ENCODE measurements at places on chromosomes 11 and 22.

GRCh38 chr11:60913793-60914632, at the start of gene TMEM109:
TSS of gene TMEM109 (plus strand) at chr11:60914158. CDS start at chr11:60919694, 5,536 bp downstream.
- DNase-seq, result no peak

DNA sequence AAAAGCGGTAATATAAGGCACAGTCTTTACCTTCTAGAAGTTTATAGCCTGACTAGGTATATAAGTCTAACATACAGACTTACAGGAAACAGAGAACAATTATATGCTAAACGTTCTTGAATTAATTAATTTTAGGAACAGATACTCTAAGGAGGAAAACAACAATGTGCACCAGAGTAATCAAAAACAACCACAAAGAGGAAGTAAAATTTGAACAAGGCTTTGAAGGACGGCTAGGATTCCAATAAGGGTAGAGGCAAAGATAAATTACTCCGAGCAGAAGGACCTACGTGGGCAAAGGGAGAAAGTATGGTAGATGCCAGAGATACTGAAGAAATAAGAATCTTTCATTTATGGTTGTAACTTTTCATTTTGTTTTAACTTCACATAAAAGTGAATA, 54.4 kb downstream of the ENTHD1 start:
- no peak for DNase-seq

GRCh38 chr11:17258670-17259069, 17.9 kb upstream of the NUCB2 start:
- DNase-seq, result no peak

GRCh38 chr22:40121461-40121860, 56.3 kb upstream of the TNRC6B start:
- no peak for DNase-seq

DNA sequence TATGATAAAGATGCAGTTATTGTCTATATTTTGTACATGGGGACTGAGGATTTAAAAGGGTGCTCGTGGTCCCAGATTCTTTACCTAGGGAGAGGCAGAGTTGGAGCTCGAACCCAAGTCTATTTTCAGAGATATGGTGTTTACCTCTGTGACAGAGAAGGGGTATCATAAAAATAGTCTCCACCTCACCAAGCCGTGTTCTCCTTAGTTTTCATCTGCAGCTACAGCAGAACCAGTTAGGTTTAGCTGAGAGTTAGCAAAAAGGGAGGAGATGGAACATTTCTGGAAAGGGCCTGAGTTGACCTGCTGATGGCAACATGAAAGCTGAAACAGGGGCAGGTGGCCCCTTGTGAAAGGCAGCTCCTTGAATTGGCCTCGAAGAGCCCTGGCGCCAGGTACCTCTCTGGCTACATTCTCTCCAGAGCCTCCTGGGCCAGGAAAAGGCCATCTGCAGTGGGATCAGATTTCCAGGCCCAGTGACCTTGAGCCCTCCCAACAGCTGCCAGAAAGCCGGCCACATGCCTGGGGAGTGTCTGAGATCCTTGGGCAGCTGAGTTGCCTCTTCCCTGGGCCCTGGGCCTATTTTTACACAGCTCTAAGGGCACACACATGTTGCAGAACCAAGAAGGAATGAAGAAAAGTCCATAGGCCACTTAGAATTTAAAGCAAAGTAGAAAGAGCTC, 136.6 kb downstream of the NAV2 start:
- DNase-seq, result no peak

DNA sequence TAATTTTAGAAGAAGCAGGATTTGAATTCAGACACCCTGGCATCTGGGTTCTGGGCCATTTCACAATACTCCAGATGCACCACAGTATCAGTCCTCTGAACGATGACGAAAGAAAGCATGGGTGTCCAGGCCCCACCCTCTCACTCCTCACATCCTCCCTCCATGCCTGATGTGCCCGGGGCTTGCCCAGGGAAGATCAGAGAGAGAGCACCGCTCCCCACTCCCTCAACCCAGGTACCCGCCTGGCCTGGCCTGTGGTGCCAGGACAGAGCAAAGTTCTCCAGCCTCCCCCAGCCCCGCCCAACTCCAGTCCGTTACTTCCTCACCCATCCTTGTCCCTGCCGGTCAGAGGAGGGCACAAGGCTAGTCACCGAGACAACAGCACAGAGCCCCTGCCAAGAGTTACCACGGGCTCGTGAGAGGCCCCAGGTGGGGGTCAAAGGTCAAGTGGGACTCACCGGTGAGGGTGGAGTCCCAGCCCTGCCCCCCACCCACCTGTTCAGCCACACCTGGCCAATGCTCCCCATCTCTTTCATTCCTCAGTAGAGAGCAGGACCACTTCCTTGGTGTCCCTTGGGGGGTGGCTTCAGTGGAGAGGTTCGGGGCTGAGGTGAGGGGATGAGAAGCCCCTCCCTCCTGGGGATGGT, 8.1 kb downstream of the BCL9L start:
- no peak for DNase-seq

GRCh38 chr22:38768036-38768435, 12.2 kb upstream of the SUN2 start:
- DNase-seq, result no peak

DNA sequence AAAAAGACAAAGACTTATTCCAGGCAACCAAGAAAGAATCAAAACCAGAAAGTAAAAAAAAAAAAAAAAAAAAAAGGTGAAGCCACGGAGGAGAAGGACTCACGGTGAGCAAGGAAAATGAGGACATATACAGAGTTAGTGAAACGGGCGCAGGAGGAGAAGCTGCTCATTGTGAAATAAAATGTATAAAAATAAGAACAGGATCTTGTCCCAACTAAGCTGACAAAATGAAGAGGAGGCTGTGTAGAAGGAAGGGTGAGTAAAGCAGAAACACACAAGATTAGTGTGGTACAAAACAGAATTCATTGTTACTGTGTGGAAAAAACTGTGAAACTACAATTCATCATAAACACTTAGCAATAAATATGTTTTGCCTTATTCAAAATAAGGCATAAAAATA, 7.6 kb downstream of the IL17REL start:
- no peak for DNase-seq

DNA sequence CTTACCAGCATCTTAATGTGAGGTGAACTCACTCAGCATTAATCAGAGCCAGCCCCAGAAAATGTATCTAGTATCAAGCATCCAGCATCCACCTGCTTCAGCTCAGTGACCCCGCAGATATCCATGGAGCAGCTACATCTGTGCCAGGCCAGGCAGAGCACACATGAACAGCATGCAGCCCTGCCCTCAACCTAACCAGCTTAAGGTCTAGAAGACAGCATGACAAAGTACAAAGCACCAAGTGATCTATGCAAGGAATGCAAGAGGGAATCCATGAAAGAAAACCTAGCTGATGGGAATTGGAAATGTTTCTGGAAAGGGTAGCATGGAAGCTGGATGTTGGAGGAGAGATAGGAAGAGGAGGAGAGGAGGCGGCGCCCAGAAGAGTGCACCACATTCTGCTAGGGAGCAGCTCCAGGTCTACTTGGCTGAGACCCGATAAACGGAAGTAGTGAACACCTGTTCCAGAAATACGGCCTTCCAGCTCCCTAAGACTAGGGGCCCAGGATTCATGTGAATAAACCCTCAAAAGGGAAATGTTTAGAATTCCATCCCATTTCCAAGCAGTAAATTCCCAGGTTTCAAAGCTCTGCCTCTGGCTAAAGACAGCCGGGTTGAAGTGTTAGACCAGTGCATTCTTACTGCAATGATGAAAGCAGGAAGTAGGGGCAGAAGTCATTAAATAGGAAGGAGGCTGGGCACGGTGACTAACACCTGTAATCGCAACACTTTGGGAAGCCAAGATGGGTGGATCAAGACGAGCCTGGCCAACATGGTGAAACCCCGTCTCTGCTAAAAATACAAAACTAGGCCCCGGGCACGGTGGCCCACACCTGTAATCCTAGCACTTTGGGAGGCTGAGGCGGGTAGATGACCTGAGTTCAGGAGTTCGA, 23.5 kb upstream of the L3MBTL2 start:
- DNase-seq, result no peak

Measured in esophagus squamous epithelium (tissue), 5 donors.